Kidney epithelial cell (primary cell): ENCODE measurements at places on chromosomes 1 and 21. TPM values are rescaled to one million over a fixed set of nuclear protein-coding genes. Genes with fewer than 3 reads are reported as not detected.

The DIO1 gene
- not detected in 2 replicates for total RNA-seq

The BARHL2 gene
- total RNA-seq, result not detected in 2 replicates

The ZNF648 gene
- total RNA-seq, result 1.0 and 1.1 TPM in 2 replicates

The KCNE2 gene
- not detected in 2 replicates for total RNA-seq

The ZMYM4 gene
- total RNA-seq, result 30.3 and 35.1 TPM in 2 replicates

- DNase-seq, result no peak
These were observed 28.6 kb downstream of the CAMSAP2 start for GRCh38 chr1:200767321-200767720.

- no peak for DNase-seq
These were observed 167.6 kb downstream of the PCBP3 start for GRCh38 chr21:45811136-45811535.

DNA sequence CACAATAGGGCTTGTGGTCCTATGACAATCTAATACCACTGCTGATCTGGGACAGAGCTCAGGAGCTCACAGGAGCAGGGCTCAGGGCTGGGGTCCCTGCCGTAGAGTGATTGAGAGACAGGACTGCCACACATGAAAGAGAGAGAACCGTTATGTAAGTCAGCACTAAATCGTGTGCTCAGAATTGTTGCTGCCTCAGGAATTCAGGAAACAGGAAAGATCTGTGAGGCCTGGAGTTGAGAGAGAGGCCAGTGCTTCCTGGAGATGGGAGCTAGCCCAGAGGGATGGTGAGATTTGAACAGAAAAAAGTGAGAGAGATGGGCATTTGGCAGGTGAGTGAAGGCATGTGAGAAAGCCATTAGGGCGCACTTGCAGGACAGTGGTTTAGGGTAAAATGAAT, 17.5 kb upstream of the ACBD6 start:
- no peak for DNase-seq

DNA sequence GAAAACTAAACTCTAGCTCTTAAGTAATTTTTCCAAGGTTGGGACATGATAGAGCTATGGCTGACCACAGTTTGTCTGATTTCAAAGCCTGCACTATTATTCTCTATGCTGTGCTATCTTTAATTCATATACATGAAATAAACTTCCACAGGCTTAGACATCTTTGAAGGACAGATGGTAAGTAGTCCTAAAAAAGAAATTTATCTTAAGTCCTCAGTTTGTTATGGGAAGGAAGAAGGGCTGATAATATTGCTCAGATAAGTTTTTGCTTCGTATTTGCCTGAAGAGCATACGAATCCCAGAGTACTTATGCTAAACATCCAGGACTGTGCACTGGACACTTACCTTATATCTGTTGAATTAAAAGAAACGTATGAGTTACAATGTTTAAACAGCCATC, 39.6 kb downstream of the VCAM1 start:
- DNase-seq, result no peak

DNA sequence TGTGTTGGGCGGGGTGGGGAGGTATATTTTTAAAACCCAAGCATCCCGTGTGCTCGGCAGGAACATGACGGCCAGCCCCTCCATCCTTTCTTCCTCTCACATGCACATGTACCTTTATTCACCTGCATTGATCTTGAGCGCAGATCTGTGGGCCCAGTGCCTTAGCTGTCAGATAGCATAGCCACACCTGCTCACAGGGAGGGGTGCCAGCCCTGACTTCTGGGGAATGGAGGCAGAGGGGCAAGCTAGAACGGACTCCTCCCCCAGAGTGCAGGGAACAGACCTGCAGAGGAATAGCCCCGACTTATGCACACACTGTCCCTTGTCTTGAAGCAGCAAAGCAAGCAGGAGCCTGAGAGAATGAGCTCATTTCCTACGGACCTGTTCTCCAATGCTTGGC, 56.1 kb downstream of the DESI2 start:
- DNase-seq, result no peak

DNA sequence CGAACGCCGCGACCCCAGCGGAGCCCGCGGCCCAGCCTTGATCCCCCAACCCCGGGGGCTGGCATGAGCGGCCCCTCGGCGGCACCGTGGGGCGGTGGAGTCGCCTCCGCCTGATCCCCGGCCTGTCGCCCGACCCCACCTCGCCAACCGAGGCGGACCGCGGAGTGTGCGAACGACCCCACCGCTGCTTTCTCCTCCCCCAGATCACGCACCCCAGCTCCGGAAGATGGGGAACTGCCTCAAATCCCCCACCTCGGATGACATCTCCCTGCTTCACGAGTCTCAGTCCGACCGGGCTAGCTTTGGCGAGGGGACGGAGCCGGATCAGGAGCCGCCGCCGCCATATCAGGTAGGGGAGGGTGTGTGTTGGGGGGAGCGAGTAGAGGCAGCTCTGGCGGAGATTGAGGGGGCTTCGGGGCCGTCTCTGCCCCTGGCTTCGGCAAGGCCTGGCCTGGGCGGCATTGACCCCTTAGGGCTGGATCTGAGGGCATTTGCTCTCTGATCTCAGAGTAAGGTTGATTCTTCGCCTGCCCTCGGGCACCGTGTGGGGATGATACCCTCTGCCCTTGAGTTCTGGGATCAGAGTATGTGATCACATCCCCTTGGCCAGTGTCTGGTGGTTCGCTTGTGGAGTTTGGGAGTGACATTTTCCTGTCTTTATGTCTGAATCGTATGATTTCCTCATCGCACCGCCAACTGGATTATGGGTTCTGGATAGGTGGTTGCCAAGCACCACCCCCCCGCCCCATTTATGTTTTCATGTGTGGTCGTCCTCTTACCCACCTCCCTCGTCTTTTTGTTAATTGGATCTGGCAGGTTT, 668 bp downstream of the RNF11 start:
- DNase-seq, result no peak

GRCh38 chr1:97277891-97278654, 556.5 kb downstream of the PTBP2 start:
- peak; percentile 61 for DNase-seq

DNA sequence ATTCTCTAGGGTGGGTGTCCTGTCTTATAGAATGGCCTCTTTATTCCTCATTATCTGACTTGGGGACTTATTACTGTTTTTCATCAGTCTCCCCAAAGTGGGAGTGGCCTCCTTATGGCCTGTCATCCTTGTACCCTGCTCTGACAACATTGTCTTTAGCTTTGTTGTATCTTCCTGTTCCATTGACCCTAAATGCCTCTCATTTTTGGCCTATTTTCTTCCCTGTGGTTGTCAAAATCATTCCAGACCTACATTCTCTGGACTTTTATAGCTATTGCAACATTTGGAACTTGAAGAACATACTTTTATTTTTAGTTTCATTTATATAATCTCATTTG, 9.7 kb downstream of the SFT2D2 start:
- no peak for DNase-seq

- no peak for DNase-seq
These were observed 23.4 kb downstream of the SYT11 start for GRCh38 chr1:155882766-155883165.

- peak; percentile 54 for DNase-seq
These were observed at the start of gene ATP1A1 for GRCh38 chr1:116372651-116373430. TSS of gene ATP1A1 (plus strand) at chr1:116373244. CDS start at chr1:116373512, 268 bp downstream.
